Suprapubic skin (tissue), 4 donors: ENCODE measurements at places on chromosomes 6 and 20.

DNA sequence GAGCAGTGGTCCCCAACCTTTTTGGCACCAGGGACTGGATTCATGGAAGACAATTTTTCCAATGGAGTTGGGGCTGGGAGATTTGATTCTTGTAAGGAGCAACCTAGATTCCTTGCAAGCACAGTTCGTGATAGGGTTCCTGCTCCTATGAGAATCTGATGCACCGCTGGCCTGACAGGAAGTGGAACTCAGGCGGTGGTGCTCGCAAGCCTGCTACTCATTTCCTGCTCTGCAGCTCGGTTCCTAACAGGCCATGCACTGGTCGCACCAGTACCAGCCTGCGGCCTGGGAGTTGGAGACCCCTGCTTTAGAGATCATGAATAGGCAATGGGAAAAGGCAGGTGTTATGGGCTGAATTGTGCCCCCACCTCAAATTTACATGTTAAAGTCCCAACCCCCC is 131.2 kb downstream of the PFDN4 start:
- DNase-seq, result no peak

DNA sequence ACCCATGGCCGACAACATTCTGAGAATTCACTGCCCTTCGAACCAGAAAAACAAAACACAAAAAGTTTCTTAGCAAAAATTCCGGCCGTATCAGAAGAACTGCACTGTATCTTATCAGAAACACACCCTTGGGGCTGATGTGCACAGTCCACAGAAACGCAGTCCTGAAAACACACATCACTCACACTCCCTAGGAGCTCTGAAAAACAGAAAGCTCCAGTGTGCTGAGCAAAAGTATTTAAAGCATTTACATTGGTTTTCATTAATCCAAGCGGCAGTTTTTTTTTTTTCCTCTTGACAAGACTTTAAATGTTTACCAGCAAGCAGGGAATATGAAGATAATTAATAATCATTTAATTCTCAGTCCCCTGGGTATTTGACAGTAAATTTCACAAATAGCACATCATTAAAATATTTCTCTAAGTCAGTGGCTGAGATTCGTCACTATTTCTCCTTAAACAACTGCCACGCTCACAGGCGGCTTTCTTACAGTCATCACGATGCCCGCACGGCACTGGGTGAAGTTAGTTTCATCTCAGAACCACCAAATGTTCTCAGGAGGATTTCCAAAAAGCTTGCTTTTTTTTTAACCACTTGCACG is 13.3 kb downstream of the NFATC2 start:
- no peak for DNase-seq

GRCh38 chr6:122363769-122364483 is 35.5 kb upstream of the HSF2 start:
- no peak for DNase-seq

DNA sequence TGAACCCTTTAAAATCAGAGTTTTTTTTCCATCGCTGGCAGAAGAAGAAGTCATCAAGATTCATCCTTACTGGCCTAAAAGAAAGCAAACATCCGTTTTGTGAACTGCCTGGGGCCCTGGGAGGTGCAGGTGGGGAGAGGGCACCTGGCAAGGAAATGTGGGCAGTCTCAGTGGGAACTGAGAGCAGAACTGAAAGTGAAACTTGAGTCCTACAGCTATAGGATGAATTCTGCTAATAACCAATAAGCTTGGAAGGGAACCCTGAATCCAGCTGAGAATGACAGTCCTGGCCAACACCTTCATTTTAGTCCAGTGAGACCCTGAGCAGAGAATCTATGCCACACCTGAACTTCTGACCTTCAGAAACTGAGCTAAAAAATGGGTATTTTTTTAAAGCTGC is 130.1 kb upstream of the ASCC3 start:
- DNase-seq, result no peak
